NCI-H1436 treated with DMSO at 0.1 percent for 48 hours (cell line): ENCODE measurements at places on chromosomes 7 and 10.

DNA sequence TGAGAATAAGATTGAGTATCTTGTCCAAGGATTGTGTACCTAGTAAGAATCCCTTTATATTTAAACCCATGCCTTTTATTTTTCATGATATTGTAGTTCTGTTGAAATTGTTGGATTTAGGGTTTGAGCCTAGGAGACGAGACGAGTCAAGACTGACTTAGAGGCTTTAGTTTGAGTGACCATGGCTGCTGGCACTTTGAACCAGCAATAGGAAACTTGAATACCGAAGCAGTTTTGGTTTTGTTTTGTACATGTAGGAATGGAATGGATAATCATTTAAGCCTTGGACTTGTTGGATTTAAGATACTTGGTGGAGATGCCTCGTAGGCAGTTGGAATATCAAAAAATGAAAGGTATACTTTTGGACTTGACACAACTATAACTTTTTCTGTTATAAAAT, 229.0 kb downstream of the BICC1 start:
- DNase-seq, result no peak

- DNase-seq, result no peak
Measured at GRCh38 chr7:30473903-30474302, 4.7 kb downstream of the NOD1 start.

- no peak for DNase-seq
Measured at GRCh38 chr10:20105931-20106330, 289.7 kb downstream of the PLXDC2 start.

GRCh38 chr7:5420067-5420880, 3.4 kb downstream of the TNRC18 start:
- no peak for DNase-seq

GRCh38 chr10:77862595-77862994, 64.0 kb downstream of the DLG5 start:
- no peak for DNase-seq

- no peak for DNase-seq
Measured at GRCh38 chr10:59657724-59658123, 51.9 kb downstream of the SLC16A9 start.

GRCh38 chr10:11874568-11875493, 51.7 kb downstream of the PROSER2 start:
- DNase-seq, result no peak

DNA sequence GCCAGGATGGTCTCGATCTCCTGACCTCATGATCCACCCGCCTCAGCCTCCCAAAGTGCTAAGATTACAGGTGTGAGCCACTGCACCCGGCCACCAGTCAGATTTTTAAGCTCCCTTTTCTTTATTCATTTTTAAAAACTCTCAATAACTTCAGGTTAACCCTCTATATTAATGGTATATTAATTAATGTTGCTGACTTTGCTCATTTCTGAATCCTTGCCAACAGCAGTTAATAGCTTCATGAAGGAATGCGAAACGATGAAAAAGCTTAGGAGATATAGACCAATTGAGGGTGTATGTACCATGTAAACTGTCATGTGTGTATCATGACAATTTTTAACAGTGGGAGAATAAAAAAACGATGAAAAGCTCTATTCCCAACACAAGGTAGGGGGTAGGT, 27.5 kb downstream of the PNPLA8 start:
- DNase-seq, result no peak

GRCh38 chr10:8137272-8137681, 82.8 kb downstream of the GATA3 start:
- DNase-seq, result no peak

- no peak for DNase-seq
Measured at GRCh38 chr7:66099232-66099550, 15.5 kb upstream of the CRCP start.

GRCh38 chr7:159107161-159107892, 37.3 kb downstream of the VIPR2 start:
- DNase-seq, result no peak

DNA sequence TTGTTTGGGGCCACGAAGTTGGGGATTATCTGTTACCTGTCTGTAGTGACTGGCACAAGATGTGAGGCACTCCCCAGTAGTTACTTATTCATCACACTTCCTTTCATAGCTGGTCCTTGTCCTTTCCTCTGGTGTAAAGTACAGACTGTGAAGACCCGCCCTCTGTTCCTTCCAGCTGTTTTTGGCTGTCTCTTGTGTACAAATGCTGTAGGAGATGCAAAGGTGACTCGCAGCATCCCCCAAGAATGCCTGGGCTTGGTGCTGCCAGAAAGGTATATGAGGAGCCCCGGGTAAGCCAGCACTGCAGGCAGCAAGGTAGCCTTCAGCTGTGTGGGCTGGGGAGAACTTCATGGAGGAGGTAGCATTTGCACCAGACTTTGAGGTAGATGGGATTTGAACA, 236.6 kb downstream of the EBF3 start:
- DNase-seq, result no peak

GRCh38 chr10:580778-581177, 108.7 kb downstream of the DIP2C start:
- DNase-seq, result no peak

- DNase-seq, result no peak
Measured at GRCh38 chr10:7354330-7355047, 56.3 kb downstream of the SFMBT2 start.

DNA sequence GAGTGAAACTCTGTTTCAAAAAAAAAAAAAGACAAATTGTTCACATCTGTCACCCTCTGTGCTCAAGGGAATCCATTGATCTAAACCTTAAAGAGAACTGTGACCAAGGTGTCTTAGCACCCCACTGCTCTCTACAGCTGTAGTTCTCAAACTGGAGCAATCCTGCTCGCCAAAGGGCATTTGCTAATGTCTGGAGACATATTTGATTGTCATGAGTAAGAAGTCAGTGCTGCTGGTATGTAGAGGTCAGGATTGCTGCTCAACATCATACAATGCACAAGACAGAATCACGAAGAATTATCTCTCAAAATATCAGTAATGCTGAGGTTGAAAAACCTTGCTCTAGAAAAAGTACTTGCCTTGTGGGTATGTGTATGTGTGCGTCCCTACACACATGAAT, 30.0 kb downstream of the ABLIM1 start:
- no peak for DNase-seq

DNA sequence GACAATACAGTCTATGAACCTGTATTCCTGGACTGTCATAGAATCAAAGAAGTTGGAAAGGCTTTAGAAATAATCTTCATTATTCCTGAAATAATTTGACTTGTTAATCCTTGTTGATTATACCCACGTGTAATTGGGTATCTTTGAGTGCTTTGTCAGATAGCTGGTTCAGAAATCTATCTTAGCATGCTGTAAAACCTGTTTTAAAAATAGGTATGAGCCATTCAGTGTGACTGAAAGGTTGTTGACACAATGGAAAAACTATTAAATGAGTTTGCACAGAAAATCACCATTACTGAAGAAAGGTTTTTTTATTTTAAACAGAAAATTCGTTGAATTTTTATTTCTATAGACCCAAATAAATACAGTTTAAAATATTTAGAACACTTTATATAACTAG, 38.7 kb downstream of the PHTF2 start:
- DNase-seq, result no peak

- DNase-seq, result no peak
Measured at GRCh38 chr10:77602913-77603533, 34.6 kb downstream of the KCNMA1 start.

GRCh38 chr7:5394264-5395105, 29.1 kb downstream of the TNRC18 start:
- DNase-seq, result no peak

- no peak for DNase-seq
Measured at GRCh38 chr10:786633-787474, 97.4 kb upstream of the DIP2C start.

DNA sequence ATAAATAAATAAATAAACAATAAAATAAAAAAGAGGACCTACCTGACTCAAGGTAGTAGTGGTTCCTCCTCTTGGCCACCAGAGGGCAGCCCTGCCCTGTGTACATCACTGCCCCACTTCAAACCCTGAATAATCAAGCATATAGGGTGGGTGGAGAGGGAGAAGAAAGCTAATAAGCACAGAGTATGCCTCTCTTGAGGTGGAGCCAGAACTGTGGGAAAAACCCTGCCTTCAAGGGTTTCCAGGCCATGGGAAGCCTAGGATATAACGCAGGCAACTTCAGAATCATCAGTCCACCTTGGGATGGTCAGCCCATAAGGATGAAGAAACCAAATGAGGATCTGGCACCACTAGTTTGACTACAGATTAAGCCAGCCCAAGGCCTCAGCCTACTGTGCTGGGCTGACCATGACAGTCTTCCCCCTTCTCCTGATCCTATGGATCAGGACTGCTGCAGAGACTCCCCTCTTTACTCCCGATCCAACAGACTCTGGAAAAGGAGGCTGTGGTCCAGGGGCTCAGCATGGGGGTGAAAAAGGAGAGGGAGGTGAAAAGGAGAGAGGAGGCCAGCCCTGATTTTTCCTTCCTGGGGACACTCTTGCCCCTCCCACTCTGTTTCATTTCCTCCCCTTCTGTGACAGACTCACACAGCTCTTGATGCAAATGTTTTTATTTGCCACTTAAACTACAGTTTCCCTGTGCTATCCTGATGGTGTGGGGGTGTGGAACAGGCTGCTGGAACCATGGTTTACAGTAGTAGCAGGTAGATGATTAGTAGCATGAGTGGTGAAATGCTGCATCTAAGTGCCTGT, 10.1 kb downstream of the AVPI1 start:
- no peak for DNase-seq

DNA sequence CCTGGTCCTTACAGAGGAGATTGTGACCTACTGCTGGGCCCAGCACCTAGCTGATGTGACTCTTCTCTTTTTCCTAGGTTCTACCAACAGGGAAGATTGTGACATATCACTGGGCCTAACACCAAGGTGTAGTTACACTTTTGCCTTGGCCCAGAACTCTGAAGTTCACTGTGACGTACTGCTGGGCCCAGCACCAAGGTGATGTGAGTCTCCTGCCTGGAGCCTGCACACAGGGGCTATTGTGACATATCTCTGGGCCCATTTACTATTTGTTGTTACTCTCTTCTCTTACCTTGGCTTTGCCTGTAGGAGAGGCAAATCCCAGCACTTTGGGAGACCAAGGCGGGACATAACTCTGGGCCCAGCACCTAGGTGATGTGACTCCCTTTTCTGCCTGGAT, 23.1 kb upstream of the ZNF107 start:
- no peak for DNase-seq

GRCh38 chr10:83678850-83679249, 460.5 kb upstream of the GHITM start:
- no peak for DNase-seq

DNA sequence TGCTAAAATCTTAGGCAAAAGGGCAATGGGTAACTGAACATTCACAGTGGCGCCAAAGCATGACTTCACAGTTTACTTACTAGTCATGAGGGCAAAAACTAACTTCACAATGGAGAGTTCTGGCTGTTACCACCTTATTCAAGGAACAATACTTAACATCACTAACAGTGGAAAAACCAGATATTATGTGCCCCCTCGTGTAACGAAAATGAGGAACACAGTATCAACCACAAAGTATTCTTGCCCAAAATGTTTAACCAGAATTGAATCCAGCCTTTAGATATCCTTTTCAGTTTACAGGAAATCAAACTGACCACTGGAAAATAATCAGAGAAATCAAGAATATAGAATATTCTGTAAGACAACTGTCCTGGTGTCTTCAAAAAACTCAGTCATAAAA, 9.5 kb downstream of the C7orf25 start:
- no peak for DNase-seq

GRCh38 chr10:61757525-61758397, 95.0 kb downstream of the CABCOCO1 start:
- no peak for DNase-seq

- no peak for DNase-seq
Measured at GRCh38 chr7:106270122-106270977, 14.4 kb downstream of the NAMPT start.

- no peak for DNase-seq
Measured at GRCh38 chr7:131302446-131302845, 25.2 kb upstream of the MKLN1 start.

GRCh38 chr10:14513123-14513522, 182.4 kb upstream of the FRMD4A start:
- DNase-seq, result no peak

DNA sequence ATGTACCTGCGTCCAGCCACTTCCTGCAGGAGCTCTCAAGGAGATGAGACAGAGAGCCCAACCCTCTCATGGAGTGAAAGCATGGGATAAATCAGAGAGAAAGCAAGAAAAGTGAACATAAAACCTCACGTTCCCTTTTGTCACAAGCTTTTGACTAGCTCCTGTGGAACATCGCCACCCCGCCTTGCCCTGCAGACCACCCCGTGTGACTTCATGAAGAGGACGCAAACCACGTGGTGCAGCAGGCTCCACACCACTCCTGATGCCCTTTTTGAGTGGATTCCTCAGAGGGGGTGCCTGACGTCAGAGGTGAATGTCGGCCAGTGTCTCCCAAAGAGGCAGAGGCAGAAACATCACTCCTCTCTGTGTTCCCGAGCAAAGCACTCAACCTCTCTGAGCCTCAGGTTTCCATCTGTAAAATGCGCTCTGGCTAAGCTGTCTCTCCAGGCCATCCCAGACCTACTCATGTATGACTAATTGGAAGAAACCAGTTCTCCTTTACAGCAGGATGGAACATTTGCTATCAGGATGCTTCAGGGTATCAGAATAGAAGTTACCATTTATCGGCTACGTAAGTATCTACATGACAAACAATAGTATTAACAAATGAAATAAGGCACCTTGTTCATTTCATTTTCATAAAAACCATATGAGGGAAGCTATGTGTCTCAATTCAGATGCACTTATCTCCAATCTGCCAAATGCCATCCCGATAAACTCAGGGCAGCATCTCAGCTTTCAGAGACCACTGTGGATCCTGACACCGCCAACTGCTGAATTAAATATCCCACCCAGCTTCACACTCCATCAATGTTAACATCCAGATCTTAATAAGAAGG, 5.3 kb downstream of the ZNF488 start:
- DNase-seq, result no peak

DNA sequence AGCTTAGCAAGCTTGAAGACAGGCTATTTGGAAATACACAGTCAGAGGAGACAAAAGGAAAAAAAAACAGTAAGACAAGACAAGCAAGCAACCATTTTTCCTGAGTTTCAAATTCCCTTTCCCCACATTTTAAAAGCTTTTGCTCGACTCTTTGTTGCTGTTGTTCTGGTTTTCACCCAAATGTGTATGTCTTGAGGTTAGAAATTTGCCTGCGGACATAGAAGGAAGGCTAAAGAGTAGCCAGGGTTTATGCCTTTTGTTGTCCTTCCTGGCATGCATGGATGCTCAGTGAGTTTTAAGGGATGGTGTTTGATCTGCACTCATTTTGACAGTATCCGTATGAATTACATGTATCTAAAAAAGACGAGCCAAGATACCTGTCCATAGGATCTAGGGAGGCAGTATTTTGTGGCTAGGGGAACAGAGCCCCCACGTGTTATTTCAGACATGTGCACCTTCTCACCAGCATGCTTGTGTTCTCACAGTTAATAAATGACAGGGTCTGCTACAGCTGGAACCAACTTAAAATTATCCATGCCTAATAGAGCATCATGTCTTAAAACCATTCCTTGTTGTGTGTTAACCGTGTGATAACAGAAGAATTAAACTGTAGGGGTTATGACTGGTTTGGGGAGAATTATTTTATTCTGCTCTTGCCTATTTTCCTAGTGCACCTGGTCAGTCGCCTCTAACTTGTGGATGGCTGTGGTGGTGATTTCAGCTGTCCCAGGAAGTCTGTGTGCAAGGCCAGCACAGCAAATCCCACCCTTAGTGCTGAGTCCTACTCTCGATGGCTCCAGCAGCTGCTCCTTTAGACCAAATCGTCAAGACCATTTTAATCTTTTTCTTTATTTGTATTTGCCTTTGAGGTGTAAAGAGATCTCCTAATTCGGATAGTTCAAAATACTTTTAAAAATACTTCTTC, 9.1 kb downstream of the WIPF3 start:
- no peak for DNase-seq
